SK-MEL-5 (cell line): ENCODE measurements at places on chromosomes 16 and 17.

DNA sequence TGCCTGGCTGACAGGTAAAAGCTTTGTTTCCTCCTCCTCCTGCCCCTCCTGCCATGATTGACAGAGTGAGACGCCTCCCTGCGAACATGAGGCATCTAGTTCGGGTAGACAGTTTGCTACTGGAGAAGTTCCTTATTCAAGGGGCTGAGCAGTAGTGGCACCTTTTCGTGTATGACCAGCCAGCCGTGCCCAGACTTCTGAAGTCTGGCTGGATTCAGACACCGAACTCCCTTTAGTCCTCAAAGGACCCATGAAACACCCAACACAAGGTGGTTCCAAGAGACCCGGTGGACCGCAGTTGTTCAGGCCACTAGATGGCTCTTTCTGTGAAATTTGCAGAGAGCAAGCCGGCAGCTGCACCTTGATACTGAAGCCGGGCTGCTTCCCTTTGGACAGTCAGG, 192.8 kb downstream of the XYLT1 start:
- peak; percentile 49 for DNase-seq

- peak; percentile 24 for DNase-seq
These were observed 1.5 kb upstream of the BAIAP3 start for GRCh38 chr16:1331712-1332617.

DNA sequence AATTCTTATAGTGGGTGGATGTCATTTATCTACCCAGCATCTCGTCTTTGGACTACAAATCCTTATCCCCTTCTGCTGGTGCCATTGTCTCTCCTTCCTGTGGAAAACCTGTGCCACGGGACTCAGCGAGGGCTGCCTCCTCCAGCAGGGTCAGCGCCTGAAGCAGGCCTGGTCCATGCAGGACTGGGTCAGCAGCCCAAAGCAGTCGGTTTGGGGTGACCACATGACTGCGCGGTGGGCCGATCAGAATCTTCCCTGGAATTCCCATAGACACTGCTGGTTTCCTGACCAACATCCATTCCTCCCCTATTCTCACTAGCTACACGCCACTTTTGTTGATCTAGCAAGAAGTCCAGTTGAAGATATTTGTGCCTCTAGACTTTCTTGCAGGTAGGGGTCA, 26.9 kb downstream of the RPRML start:
- no peak for DNase-seq

GRCh38 chr17:33012522-33013033, 20.9 kb downstream of the SPACA3 start:
- DNase-seq, result peak; percentile 76

DNA sequence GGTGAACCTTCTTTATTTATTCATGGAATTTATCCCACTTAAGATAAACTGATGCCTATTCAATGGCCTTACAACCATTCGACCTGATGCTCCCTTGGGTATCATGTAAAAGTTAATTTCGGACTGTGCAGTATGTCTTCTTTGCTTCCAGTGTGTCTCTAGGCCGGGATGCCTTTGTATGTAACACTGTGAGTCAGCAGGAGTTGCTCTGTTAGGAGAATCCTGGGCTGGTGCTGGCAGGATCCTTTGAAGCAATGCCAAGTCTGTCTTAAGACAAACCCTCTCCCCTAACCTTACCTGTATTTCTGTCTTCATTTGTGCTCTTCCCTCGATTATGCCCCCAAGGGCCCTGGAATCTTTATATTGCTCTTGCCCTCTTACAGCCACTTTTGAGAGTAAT, 37.9 kb upstream of the ABCA8 start:
- DNase-seq, result no peak

- no peak for DNase-seq
These were observed 45.6 kb downstream of the ANKRD11 start for GRCh38 chr16:89444728-89445127.

DNA sequence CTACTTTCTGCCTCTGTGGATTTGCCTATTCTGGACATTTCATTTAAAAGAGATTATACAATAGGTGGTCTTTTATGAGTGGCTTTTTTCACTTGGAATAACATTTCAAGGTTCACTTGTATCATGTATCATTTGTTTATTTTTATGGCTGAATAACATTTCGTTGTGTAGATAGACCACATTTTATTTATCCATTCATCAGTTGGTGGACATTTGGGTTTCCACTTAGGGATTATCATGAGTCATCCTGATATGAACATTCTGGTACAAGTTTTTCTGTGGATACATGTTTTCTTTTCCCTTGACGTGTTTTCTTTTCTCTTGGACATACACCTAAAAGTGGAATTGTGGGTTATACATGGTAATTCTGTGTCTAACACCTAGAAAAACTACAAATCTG, 25.3 kb downstream of the PRSS54 start:
- DNase-seq, result no peak

- DNase-seq, result no peak
These were observed 28.3 kb downstream of the NPLOC4 start for GRCh38 chr17:81608605-81609004.

DNA sequence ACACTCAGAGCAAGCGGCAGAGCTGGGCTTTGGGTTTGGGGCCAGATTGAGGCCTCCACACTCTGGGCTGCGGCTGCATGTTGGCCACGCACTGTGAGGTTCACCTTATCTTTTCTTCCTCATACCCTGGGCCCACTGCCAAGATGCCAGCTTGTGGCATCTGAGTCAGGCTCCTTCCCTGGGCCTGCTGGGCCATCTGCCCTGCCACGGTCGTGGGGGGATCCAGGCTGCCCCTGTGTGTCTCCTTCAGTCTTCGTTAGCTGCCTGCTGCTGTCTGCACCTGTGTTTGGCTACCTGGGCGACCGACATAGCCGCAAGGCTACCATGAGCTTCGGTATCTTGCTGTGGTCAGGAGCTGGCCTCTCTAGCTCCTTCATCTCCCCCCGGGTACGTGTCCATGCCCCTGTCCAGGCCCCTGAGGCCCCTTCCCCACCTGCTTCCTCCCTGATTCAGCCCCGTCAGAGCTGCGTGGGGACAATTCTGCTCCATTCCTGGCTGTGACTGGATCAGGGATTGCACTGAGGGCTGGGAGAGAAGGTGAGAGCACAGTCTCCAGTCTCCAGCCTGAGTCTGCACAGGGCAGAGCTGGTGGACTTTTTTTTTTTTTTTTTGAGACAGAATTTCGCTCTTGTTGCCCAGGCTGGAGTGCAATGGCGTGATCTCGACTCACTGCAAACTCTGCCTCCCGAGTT, 11.2 kb downstream of the SPNS3 start:
- DNase-seq, result no peak

DNA sequence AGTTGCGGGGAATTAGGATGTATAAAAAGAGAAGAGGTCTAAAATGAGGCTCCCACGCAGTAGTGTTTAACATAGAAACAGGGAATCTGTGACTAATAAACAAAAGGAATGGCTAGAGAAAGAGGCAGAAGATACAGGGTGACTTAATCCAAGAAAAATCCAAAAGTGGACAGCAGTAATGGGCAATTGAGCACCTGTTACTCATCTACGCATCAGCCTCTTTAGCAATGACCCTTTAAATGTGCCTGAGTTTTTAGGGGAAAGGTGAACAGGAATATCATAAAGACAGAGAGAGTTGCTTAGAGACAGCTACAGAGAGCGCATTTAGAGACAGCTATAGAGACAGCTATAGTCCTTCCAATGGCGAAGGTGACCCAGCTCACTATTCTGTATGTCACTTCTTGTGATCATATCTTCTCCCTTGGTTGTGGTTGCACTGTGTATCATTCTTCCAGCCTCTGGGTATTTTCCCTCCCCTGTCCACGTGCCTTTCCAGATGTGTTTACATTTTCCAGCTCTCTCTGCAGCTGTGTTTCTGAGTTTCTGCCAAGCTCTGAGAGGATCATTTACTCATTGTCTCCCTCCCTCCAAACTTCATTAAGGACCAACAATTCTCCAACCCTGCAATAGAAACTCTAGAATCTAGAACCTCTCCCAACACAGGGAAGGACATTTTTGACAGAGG, 61.5 kb downstream of the MYOCD start:
- no peak for DNase-seq

GRCh38 chr16:20136446-20136968, 62.8 kb upstream of the GPR139 start:
- no peak for DNase-seq

DNA sequence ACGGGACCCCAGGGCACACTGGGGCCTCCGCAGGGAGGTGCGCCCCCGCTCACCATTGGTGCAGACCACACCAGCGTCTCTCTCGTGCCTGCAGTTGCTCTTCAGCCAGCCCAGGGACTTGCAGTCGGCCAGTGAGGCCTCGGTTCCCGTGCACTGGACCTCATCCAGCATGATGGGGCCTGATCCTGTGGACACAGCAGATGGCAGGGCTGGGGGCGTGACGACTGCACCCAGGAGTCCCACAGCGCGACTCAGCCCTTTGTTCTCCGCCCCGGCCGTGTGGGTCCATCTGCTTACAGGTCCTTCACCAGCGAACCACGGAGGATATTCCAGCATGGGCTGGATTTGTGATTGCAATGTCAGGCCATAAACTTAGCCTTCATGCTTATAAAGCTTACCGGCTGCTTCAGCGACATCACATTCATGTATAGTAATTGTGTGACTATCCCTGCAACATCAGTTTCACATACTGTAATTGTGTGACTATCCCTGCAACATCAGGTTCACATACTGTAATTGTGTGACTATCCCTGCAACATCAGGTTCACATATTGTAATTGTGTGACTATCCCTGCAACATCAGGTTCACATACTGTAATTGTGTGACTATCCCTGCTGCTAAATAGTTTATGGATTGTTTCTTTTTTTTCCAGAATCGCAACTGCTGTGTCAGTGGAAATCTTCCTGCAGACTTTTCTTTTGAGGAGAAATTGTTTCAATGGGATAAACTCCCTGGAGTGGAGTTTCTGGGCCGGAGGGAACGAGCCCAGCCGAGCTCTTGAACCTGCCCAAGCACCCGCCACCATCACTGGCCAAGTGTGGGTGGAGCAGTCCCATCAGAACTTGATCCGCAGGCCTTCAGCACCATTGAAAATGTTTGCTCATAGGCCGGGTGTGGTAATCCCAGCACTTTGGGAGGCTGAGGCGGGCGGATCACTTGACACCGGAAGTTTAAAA, 4.8 kb downstream of the LGALS3BP start:
- peak; percentile 69 for DNase-seq

DNA sequence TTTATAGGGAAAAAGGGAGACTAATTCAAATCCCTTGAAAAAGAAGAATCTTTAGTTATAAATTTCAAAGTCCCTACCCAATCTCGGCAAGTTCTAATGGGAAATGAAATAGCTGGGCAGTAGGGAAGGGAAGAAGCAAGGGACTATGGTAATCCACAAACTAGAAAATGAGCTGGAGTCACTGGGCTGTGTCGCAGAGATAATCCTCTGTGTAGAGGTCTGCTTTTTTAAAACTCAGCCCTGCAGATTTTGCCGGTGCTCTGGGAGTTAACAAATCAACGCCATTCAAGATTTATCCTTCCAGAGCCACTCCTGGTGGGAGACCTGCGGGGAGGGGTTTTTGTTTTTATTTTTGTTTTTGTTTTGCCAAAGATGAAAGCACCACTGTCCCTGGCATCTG, 20.8 kb downstream of the SNX11 start:
- DNase-seq, result no peak

- no peak for DNase-seq
These were observed 1.4 kb downstream of the FBXO31 start for GRCh38 chr16:87382023-87382785.

DNA sequence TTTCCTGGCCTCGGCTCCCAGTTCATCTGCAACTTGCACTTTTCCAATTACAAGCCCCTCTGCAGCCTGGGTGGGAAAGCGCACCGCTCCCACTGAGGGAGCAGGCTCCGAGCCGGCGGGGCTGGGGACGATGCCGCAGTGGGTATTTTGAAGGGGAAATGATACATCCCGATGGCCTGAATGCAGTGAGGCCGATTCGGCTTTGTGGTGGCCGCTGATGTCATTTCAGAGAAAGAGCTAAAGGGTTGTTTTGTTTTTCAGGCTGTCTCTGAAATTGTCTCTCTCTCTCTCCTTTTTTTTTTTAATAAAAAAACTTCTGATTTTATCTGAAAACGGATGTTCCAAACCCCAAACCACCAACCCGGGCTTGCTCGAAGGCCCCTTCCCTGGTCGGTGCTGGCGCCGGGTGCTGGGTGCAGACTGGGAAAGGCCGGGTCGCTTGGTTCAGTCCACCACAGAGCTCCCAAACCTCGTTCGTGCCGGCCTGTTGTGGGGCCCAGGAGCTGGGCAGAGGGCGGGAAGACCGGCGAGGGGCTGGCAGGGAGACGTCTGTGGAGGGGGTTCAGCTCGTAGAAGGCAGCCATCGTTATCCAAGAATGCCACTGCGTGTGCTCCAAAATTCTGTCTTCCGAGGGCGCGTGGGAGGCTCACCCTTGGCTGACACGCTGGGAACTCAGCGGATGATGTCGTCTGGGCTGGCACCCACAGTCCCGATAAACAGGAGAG, 102.8 kb downstream of the FOXL1 start:
- DNase-seq, result no peak

- DNase-seq, result no peak
These were observed 193.8 kb downstream of the SLC39A11 start for GRCh38 chr17:72898725-72899124.

DNA sequence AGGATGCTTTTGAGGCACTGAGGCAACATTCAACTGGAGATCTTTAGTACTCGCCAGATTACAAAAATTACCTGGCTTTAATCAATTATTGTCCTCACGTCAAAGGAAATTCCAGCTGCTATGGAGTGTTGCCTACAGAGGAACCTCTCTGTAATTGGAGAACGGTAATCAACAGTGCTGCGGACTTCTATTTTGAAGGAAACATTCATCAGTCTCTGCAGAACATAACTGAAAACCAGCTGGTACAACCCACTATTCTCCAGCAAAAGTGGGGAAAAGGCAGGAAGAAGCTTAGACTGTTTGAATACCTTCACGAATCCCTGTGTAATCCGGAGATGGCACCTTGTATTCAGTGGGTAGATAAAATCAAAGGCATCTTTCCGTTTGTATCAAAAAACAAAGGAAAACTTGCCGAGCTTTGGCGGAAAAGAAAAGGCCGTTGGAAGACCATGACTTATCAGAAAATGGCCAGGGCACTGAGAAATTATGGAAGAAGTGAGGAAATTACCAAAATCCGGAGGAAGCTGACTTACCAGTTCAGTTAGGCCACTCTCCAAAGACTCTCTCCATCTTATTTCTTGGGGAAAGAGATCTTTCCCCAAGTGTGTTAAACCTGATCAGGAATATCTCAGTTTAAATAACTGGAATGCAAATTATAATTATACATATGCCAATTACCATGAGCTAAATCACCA, 3.0 kb downstream of the SLC35G3 start:
- DNase-seq, result no peak

- DNase-seq, result peak; percentile 66
These were observed 15.5 kb upstream of the TFAP4 start for GRCh38 chr16:4288148-4288921.

- DNase-seq, result no peak
These were observed 365.2 kb downstream of the C16orf95 start for GRCh38 chr16:86951831-86952598.

- DNase-seq, result no peak
These were observed 2.3 kb downstream of the ATP2A1 start for GRCh38 chr16:28880589-28880915.
